ENCODE measurements at places on chromosomes 2 and 18.

DNA sequence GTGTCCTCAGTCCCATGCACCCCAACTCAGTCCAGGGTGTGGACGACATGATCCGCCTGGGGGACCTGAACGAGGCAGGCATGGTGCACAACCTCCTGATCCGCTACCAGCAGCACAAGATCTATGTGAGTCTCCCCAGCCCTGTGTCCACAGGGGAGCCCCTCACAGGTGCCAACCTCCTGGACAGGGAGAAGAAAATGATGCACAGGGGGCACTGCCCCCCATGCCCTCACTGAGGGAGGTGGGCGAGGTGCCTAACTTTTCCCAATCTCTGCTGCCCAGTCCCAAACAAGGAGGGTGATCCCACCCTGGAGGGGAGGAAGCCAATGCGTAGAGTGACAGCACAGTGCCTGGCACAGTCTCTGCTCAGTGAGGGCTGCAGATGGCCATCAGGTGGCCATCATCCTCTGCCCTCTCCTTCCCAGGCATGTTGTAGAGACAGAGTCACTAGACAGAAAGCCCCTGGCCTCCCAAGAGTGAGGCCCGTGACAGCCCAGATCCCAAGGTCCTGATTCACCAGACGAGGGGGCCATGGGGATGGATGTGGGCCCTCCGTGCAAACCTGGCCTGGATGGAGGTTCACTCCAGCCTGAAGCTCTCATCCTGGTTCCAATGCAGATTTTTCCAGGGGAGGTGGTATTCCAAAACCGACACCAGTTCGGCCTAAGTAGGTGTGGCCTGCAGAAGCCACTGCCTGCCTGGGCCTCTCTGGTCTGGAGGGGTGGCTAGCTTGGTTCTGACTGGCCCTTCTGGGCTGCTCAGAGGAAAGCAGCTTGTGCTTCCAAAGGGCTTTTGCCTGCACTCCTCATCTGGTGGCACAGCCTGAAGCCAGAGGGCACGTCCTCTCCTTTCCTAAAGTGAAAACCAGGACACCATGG, 30.0 kb downstream of the MYO7B start:
- no peak for DNase-seq

DNA sequence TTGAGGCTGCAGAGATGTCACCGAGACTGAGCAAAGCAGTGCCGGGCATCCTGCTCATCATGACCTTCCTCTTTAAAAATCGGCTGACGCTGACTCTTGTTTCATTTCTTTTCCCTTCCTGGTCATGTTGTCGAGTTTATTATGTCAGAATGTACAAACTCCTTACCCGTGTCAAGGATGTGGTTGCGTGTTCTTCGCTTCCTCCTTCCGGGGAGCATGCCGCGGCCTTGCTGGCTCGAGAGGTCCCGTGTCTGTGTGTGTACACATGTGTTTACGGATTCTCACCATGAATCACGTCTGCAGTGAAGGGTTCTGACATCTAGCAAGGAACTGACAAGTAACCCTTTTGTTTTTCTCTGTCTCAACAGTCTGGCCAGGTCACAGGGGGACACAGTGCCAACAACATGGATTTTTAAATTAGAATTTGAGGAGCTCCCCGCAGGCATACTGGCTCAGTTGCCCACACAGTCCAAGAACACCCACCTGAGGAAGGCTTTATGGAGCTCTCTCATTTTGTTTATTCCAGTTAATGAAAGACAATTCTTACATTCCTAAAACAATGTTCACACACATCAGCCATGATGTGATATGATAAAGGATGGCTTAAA, 60.2 kb downstream of the MYT1L start:
- DNase-seq = no peak

DNA sequence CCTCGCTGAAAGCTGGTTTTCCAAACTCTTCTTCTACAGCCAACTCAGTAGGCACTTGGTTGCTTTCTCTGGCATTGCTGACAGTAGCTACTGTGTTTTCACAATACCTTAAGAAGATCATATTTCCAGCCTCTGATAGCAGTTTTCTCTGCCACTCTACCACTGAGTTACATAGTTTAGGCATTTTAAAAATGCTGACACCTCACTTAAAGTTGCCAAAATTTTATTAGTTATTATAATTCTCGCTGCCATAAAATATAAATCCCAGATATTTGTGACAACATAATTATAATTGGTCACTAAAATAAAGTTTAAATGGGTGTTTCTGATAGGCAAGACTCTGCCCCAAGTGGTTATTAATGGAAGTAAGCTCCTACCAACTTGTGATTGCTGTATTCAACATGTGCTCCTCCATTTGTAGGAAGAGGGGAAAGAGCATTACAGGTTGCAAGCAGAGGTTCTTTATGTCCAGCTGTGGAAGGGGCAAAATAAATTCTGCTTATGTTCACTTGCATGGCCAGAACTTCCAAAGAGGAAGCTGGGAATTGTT, 1202.8 kb downstream of the CNTNAP5 start:
- no peak for DNase-seq

GRCh38 chr2:24853046-24853445, 59.8 kb downstream of the CENPO start:
- no peak for DNase-seq

- DNase-seq = no peak
Observed at GRCh38 chr2:109417701-109418335, 195.9 kb downstream of the SEPTIN10 start.

- no peak for DNase-seq
Observed at GRCh38 chr18:57910134-57910533, 107.0 kb upstream of the ATP8B1 start.
